HT1080 (cell line): ENCODE measurements at places on chromosomes 5 and 9. TPM values are rescaled to one million over a fixed set of nuclear protein-coding genes. Genes with fewer than 3 reads are reported as not detected.

GRCh38 chr9:5265939-5266338 is 34.7 kb downstream of the INSL4 start:
- DNase-seq = no peak

- DNase-seq = no peak
These were observed 12.3 kb downstream of the FCN2 start for GRCh38 chr9:134892820-134893420.

DNA sequence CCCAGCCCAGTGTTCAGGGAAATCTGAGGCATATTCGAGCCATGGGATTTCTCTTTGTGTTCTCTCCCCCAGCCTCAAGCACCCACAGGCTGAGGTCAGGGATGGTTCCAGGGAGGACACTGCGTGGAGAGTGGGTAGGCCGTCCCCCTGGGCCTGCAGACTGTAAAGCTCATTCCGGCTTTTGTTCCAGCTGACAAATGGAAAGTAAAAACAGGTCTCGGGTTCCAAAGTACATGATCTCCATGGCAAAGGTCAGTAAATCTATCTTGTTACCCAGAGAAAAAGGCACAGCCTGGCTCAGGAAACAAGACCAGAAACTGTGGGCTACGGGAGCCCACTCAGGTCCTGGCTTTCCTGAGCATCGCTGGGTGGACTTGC is 116.2 kb downstream of the ROR2 start:
- no peak for DNase-seq

- DNase-seq = no peak
These were observed 245.1 kb downstream of the DOCK8 start for GRCh38 chr9:459491-460444.

Gene DRD1
- not detected in 2 replicates for total RNA-seq

Gene BAAT
- total RNA-seq = 0.03 TPM in 1 of 2 replicates, not detected in the other

Gene CD74
- 0.17 and 1.2 TPM in 2 replicates for total RNA-seq

Gene TUSC1
- total RNA-seq = 9.5 and 11.5 TPM in 2 replicates
